ENCODE measurements at places on chromosomes 1 and 21. TPM values are rescaled to one million over a fixed set of nuclear protein-coding genes. Genes with fewer than 3 reads are reported as not detected.

BMP8A gene
- total RNA-seq, result 0.22 TPM

PLA2G2A gene
- total RNA-seq, result not detected

APCS gene
- total RNA-seq, result not detected

ZBTB21 gene
- total RNA-seq, result 29.7 TPM

CCDC27 gene
- total RNA-seq, result not detected

STYXL2 gene
- not detected for total RNA-seq

KCNT2 gene
- total RNA-seq, result not detected

CFHR1 gene
- total RNA-seq, result not detected

SFN gene
- total RNA-seq, result 0.47 TPM

OR2T29 gene
- not detected for total RNA-seq

RIPK4 gene
- total RNA-seq, result 0.76 TPM

GRIK1 gene
- not detected for total RNA-seq

ETV3L gene
- not detected for total RNA-seq

PIGV gene
- 23.9 TPM for total RNA-seq

OR2G6 gene
- total RNA-seq, result not detected

S100A2 gene
- not detected for total RNA-seq

KIF14 gene
- total RNA-seq, result 13.9 TPM

LINGO4 gene
- not detected for total RNA-seq

PERM1 gene
- total RNA-seq, result not detected

OPTC gene
- not detected for total RNA-seq
